ENCODE measurements at places on chromosomes 12 and 14. TPM values are rescaled to one million over a fixed set of nuclear protein-coding genes. Genes with fewer than 3 reads are reported as not detected.
A peak's percentile ranks its signal among the peaks of the same experiment; 100 is the strongest.

The BEST3 gene
- total RNA-seq: not detected

- no peak for DNase-seq
- no peaks in the 10 kb centered on the region for H3K4me1 ChIP-seq
- H3K27me3 ChIP-seq: no peaks in the 10 kb centered on the region
- H3K36me3 ChIP-seq: no peaks in the 10 kb centered on the region
- H3K4me3 ChIP-seq: no peak overlapping the region
- H3K27ac ChIP-seq: no peak overlapping the region
These were observed 14.3 kb downstream of the ARF6 start for GRCh38 chr14:49907186-49907585.

DNA sequence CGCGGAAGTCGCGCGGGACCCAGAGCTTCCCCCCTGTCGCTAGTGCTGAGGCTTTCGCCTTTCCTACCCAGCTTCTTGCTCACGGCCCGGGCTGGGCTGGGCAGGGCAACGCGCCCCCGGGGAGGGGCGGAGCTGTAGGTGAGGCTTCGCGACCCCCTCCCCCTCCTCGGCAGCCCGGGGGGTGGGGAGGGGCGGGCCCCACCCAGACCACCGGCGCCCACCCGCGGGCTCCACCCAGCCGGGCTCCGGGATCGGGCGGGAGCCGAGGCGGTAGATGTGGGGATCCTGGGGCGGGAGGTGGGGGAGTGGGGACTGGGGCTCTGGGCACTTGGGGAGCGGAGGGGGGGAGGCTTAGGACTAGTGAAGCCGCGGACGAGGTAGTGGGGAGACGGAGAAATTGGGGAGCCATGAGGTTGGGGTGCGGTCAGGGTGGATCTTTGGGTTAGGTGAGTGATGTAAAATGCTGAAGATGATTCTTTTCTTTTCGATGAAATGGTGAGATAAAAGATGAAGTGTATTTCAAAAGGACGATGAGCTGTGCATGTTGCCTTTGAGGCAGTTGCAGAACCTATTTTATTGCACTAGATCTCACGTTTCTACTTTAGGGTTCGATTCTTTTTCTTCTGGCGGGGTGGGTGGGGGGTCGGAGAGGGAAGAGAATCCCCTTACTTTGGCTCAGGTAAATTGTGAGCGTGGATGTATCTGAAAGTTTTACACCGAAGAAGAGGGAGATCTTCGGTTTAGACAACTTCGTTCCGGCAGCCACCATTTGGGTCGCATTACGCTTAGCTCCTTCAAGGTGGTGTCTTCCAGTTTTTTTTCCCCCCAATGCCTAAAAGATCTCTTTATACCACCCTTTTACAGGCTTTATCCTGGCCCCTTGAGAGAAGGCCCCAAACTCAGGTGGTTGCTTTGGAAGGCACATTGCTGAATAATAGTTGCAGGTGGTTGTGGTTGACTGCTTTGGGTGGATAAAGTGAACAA is 619 bp downstream of the ERC1 start:
- H3K27me3 ChIP-seq: no peaks in the 10 kb centered on the region
- H3K27ac ChIP-seq: peak overlapping the region; percentile 95
- peak; percentile 52 for DNase-seq
- peak overlapping the region; percentile 74 for H3K4me3 ChIP-seq

DNA sequence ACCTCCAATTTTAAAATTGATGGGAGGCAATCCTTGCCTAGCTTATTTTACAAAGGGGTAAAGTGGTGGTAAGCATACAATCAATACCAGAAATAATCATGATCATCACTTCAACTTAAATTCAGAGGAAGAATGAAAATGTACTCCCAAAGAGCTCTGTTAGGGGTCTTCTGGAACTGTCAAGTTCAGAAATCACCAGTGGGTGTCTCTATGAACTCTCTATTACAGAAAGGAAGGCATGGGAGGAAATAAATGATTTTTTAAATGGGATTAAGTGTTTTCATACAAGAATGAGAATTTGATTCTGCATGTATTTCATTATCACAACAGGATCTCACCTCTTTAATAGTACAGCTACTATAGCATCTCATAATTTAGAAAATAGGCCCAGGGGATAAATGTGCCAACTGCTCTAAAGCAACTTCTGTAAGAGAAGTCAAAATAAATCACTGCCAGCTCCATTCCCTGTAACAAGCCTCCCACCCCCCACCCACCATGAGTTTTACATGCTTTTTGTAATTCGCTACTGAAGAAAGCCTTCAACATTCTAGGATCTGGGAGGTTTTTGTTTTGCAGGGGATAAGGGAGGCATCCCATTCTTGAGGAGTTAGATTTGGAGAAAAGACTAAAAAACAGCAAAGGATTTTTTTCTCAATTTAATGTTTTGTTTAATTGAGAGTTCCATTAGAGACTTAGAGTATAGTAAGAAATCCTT is 9.7 kb downstream of the DCP1B start:
- no peaks in the 10 kb centered on the region for H3K27me3 ChIP-seq
- peaks cover 10% of the 10 kb centered on the region for H3K4me1 ChIP-seq
- no peaks in the 10 kb centered on the region for H3K36me3 ChIP-seq
- peak overlapping the region; percentile 44 for H3K27ac ChIP-seq
- DNase-seq: no peak

DNA sequence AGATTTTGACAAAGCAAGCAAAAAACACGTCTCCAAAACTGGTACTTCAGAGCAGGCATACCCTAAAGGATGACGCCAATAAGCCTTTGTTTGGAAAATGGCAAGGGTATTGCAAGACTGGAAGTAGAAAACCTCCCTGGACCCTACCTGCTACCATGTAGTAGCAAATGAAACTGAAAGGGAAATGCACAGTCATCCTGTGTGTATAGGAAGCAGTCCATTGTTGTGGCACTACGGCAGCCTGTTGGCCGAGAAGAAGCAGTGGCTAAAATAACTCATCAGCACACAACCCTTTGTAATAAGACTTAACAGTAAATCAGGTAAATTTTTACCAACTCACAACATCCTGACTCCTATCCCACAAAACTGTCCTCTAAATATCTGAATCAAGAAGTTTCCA is 386.4 kb downstream of the RGS6 start:
- H3K4me1 ChIP-seq: no peaks in the 10 kb centered on the region
- H3K27me3 ChIP-seq: no peaks in the 10 kb centered on the region
- no peak overlapping the region for H3K4me3 ChIP-seq
- H3K27ac ChIP-seq: no peak overlapping the region

- DNase-seq: peak; percentile 78
- peak overlapping the region; percentile 88 for H3K27ac ChIP-seq
- no peaks in the 10 kb centered on the region for H3K27me3 ChIP-seq
- H3K36me3 ChIP-seq: no peaks in the 10 kb centered on the region
- H3K4me1 ChIP-seq: peaks cover 6% of the 10 kb centered on the region
These were observed 55.2 kb upstream of the CERS5 start for GRCh38 chr12:50222275-50222783.

- H3K27me3 ChIP-seq: no peaks in the 10 kb centered on the region
- H3K4me1 ChIP-seq: no peaks in the 10 kb centered on the region
- DNase-seq: peak; percentile 77
- H3K4me3 ChIP-seq: no peak overlapping the region
- no peaks in the 10 kb centered on the region for H3K36me3 ChIP-seq
These were observed 26.5 kb upstream of the ACTN1 start for GRCh38 chr14:69005432-69006148.

The ANKRD9 gene
- 16.5 TPM for total RNA-seq

The PRKAG1 gene
- total RNA-seq: 34.7 TPM

GRCh38 chr14:56293506-56293905 is 175.3 kb downstream of the PELI2 start:
- H3K27ac ChIP-seq: no peak overlapping the region
- no peaks in the 10 kb centered on the region for H3K36me3 ChIP-seq
- no peak overlapping the region for H3K4me3 ChIP-seq
- no peak for DNase-seq

The CLEC14A gene
- total RNA-seq: 75.8 TPM

The CCNB1IP1 gene
- total RNA-seq: 61.6 TPM

Measured in uterus (tissue), 4 donors.